ENCODE measurements at places on chromosomes 6 and 20.

GRCh38 chr6:119066517-119066916 is 11.9 kb downstream of the FAM184A start:
- DNase-seq = no peak

GRCh38 chr6:163804991-163805390 is 390.5 kb downstream of the QKI start:
- DNase-seq = no peak

DNA sequence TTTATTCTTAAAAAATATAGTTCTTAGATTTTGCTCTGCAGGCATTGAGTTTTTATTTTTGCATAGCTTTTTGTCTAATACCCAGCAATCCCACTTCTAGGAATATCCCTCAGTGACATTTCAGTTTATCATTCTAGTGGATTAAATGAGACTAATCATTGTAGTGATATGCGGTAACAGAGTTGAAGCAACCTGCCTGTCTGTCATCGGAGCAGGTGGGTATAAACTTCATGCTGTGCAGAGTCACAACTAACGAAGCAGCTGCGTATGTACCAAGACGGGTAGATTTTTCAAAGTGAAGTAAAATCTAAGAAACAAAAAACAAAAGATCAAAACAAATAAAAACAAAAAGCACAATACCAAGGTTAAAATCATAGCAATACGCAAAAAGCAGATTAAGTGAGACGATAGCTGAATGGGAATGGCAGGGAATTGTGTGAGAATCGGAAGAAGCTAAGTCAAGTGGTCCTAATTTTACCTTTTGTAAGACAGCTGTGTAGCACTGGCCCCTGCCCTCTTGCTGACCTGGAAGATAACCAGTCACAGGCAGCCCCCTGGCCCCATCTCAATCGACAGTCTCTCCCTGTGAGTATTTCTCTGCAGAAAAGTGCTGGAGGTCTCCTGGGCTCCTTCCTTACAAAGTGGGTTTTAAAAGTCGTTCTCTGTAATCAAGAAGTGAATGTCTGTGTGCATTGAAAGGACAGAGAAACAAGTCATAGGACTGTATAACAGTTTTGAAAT is 169.2 kb downstream of the OR2B2 start:
- DNase-seq = no peak

GRCh38 chr6:135722679-135723078 is 128.8 kb upstream of the PDE7B start:
- DNase-seq = no peak

GRCh38 chr6:165726965-165727381 is 63.9 kb upstream of the PDE10A start:
- DNase-seq = no peak

GRCh38 chr6:113461153-113461932 is 395.8 kb upstream of the MARCKS start:
- no peak for DNase-seq

- no peak for DNase-seq
Measured at GRCh38 chr6:50076431-50076830, 26.7 kb upstream of the DEFB112 start.

DNA sequence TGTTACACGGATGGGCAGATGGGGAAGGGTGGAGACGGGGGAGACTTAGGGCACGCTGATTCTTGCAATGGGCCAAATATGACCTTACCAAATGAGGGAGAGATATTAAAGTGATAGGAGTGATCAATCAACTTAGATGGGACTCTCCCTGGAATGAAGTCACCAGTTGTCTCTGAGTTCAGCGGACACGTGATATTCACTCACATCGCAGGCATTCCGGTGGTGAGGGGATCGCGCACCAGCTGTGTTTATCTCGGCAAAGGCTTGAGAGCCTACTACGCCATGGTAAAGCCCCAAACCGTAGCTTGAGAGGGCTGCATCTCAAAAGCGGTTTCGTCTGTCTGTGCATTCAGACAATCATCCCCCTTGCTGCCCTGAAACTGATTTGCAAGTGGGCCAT is 5.5 kb downstream of the BMP7 start:
- no peak for DNase-seq

DNA sequence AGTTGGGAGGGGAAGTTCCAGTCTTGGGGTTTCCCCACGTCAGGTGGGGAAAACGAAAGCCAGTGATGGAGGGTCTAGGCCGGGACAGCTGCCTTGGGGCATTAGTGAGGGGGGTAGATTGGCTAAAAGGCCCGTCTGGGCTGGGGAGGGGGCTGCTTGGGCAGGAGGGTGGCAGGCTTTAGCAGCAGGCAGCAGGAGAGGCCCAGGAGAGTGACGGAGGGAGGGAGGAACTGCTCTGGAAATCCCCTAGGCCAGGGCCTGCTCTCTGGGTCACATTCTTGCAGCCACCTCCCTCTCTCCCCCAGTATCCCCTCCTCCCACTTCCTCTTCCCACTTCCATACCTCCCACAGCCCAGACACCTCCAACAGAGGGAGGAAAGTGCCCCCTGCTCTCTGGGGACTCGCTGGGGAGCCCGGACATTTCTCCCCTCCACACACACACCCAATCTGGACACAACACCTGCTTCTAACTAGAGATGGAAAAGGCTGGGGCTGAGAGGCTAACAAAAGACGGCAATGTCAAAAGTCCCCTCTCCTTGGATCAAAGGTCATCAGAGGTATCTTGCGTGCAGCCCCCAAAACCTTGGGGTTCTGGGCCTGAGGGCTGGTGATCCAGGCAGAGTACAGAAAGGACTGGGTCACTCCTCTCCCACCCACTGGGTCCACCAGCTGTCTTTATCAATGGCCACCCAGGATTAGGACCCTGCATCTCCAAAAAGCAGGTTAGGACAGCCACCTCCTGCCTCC is 1.8 kb downstream of the NFKBIE start:
- no peak for DNase-seq

DNA sequence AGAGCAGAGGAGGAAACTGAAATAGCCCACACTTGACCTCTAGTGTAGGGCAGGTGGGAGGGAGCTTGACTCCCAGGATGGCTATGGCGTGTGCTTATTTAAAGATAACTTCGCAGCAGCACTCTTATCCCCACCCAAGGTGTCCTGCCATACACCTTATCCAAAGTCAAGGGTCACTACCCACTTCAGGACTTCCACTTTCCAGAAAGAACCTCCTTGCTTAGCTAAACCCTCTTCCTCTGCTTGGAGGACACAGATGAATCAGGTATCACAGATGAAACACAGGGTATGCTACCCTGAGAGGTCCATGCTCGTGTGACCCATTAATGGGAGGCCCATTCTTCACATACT is 2.3 kb downstream of the RIN2 start:
- DNase-seq = no peak

GRCh38 chr6:40819182-40819834 is 219.7 kb downstream of the UNC5CL start:
- no peak for DNase-seq

DNA sequence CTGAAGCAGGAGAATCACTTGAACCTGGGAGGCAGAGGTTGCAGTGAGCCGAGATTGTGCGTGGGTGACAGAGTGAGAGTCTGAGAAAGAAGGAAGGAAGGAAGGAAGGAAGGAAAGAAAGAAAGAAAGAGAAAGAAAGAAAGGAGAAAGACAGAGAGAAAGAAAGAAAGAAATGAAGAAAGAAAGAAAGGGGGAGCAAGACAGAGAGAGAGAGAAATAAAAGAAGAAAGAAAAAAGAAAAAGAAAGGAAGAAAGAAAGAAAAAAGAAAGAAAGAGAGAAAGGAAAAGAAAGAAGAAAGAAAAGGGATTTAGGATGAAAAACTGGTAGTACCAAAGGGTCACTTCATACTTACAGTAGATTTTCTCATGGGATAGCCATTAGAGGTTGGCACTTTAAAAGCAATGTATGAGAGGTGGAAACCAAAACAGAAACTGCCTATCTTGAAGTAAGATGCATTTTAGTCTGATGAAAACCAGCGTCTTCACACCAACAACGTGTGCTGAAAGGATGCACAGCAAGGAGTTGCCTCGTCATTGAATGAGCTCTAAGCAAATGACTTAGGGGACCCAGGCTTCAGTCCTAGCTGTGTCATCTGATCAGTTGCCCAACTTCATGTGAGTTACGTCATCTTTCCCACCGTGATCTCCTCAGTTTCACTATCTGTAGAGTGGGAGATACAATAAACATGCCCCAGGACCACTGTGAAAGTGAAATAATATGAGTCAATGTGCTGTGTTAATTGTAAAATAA is 133.9 kb upstream of the NEDD9 start:
- DNase-seq = no peak

DNA sequence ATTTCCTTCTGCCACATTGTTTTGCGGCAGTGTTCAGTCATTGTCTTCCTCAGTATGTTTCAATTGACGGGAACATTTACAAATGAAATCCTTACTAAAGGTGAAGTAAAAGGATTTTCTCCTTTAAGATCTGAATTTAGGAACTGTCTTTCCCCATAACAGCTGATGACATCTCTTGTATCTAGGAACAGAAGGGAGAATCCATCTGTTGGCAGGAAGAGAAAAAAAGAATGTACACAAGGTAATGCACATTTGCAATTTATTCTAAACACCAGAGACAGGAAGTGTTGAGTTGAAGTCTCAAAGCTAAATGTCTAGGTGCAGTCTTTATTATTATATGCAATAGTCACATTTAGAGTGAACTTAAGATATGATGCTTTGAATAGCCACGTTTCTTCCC is 334.5 kb downstream of the HDGFL1 start:
- no peak for DNase-seq

- DNase-seq = no peak
Measured at GRCh38 chr6:102813489-102814275, 1420.2 kb downstream of the GRIK2 start.

GRCh38 chr20:1813101-1813529 is 82.1 kb upstream of the SIRPA start:
- DNase-seq = no peak

DNA sequence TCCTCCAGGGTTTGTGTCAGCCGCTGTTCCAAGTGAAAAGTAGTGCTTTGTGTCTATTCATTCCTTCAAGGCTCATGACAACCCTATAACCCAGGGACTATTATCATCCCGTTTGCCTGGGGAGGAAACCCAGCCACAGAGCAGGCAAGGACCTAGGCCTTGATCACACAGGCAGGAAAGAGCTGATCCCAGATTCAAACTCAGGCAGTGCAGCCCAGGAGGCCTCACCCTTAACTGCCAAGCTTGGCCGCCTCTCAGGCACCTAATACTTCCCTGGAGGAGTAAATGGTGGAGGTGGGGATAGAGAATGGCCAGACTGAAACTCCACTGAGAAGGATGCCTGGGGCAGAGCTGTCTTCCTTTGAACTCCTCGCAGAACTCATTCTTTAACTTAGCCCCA is 215.1 kb upstream of the QKI start:
- no peak for DNase-seq

- no peak for DNase-seq
Measured at GRCh38 chr6:166952121-166952520, 4.2 kb downstream of the RNASET2 start.

GRCh38 chr6:134028438-134028837 is 24.0 kb downstream of the SLC2A12 start:
- no peak for DNase-seq
